ENCODE measurements at places on chromosomes 5 and 9.
A peak's percentile ranks its signal among the peaks of the same experiment; 100 is the strongest.

- no peak for DNase-seq
Measured at GRCh38 chr9:119282476-119283077, 86.7 kb downstream of the BRINP1 start.

- no peak for DNase-seq
Measured at GRCh38 chr9:109766351-109766750, 13.6 kb upstream of the PALM2AKAP2 start.

- peak; percentile 36 for DNase-seq
Measured at GRCh38 chr5:56480705-56481427, 247.7 kb upstream of the ANKRD55 start.

GRCh38 chr5:154221371-154221896 is 30.9 kb downstream of the GALNT10 start:
- DNase-seq: peak; percentile 14

GRCh38 chr5:180820788-180821321 is 18.2 kb upstream of the MGAT1 start:
- DNase-seq: no peak

DNA sequence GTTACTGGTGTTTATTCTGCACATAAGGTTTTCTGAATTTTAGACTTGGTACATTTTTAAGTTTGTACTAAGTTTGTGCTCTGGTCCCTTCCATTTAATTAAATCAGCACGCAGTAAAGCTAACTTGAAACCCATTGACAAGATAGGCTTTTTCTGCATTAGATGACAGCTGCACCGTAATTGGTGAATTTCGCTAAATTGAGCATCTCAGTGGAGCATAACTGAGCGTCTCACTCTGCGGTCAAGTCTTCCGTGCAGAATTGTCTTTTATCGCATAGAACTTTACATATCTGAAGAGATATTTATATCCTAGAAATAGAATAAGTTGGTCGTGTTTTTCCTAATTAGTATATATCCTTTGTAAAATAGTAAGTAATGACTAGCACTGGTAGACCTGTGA is 4.1 kb downstream of the SUB1 start:
- no peak for DNase-seq

DNA sequence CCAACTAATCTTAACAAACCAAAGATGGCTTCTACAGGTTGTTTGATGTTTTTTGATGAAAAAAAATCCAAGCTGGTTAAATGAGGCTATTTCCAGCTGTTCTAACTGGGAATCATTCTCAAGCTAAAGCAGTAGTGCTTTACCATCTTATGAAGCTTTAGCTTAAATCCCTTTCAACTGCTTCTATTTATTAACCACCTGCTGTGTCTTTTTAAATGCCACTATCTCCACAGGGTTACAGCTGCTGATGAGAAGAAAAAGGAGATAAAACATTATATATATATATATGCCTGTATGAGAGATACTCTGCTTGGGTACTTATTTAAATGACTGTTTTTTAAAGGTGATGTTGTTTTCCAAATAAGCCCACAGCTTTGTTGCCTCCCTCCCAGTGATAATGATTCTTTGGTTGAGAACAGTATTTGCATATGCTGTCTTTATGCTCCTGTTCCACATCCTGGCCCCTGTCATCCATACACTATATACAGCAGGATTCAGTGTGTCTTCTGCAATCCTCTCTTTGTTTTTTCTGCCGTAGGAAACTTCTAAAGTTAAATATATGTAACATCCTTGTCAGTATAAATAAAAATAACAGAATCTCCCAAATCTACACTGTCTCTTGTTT is 164.0 kb downstream of the PAM start:
- DNase-seq: no peak

DNA sequence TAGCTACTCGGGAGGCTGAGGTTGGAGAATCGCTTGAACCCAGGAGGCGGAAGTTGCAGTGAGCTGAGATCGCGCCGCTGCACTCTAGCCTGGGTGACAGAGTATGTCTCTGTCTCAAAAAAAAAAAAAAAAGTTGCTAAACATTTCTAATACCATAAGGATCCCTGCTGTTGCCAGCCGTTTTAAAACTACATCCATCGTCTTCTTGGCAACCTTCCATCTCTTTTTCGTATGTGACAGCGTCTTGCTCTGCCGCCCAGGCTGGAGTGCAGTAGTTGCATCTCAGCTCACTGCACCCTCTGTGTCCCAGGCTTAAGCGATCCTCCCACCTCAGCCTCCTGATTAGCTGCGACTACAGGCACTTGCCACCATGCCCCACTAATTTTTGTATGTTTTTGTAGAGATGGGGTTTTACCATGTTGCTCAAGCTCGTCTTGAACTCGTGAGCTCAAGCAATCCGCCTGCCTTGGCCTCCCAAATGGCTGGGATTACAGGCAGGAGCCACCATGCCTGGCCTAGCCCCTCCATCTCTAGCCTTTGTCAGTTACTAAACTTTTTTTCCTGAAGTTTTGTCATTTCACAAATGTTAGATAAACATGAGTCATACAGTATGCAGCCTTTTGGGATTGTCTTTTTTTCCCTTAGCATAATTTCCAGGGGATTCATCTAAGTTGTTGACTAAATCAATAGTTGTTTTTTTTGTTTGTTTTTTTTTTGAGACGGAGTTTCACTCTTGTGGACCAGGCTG is 13.5 kb downstream of the NSD1 start:
- DNase-seq: no peak

GRCh38 chr5:6069496-6070185 is 308.7 kb downstream of the MED10 start:
- no peak for DNase-seq

DNA sequence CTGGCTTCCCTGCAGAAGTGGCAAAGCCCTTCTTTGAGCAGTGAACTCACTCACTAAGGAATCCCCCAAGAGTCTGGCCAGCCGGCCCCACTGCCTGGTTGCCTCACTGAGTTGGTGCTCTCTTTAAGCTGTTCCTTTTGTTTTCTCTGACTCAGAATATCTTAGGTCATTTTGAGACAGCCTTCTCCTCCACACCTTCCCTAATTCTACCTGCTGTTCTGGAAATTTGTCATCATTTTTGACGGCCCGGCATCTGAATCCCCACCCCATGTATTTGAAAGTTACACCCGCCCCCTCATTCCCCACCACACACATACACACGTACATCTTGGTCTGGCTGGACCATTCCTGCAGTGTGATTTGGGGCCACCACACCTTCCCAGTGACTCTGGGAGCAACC is 41.8 kb downstream of the FGF1 start:
- no peak for DNase-seq

- no peak for DNase-seq
Measured at GRCh38 chr9:110828264-110828663, 159.7 kb downstream of the MUSK start.

DNA sequence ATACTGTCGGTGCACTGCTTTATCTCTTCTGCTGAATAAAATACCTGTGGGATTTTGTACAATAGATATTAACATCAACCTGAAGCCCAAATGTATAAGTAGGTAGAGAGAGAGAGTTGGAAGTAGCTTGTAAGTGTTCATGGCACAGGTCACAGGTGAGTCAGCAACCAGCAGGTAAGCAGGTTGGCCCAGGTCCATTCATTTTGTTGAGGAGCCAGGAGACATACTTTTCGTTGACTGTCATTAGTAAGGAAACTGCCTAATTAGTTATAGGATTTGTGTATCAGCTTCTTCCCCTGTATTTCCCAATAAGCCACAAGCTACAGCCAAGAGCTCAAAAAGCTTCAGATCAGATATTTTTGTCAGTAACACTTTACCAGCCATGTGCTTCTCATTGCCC is 650.8 kb downstream of the IRX1 start:
- DNase-seq: no peak

DNA sequence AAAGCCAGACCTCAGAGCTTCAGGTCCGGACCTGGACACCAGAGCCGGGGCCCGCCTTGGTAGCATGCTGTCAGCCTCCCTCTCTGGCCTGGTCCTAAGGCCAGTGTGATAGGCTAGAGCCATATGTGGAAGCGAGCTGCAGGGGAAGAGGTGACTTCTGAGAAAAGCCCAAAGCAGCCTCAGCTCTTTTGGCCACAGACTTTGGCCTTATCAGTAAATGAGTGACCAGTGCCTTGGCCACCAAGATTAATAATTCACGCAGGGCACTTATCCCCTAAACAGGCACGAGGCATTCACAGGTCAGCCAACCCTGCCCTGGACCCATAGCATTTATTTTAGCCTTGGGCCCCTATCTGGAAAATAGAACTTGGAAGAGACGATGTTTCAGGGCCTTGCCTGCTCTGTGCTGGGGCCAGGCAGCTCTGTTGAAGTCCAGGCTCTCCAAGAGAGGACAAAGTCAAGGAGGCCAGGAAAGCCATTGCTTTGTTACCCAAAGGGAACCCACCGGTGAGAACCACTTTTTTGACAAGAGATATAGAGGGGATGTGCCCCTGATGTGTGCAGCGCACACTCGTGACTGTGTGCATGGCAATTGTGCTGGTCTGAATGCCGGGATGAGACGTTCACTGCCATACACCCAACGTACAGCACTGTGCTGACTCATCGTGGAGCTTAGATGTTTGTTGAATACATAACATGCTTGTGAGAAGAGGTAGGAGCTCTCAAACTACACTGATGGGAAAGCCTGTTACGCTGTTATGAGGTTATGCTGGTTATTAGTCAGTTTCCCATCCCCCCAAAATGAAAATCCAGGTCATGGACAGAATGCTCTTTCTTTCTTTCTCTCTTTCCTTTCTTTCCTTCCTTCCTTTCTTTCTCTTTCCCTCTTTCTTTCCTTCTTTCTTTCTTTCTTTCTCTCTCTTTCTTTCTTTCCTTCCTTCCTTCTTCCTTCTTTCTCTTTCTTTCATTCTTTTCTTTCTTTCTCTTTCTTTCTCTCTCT is 5.0 kb upstream of the SLC34A1 start:
- DNase-seq: no peak

DNA sequence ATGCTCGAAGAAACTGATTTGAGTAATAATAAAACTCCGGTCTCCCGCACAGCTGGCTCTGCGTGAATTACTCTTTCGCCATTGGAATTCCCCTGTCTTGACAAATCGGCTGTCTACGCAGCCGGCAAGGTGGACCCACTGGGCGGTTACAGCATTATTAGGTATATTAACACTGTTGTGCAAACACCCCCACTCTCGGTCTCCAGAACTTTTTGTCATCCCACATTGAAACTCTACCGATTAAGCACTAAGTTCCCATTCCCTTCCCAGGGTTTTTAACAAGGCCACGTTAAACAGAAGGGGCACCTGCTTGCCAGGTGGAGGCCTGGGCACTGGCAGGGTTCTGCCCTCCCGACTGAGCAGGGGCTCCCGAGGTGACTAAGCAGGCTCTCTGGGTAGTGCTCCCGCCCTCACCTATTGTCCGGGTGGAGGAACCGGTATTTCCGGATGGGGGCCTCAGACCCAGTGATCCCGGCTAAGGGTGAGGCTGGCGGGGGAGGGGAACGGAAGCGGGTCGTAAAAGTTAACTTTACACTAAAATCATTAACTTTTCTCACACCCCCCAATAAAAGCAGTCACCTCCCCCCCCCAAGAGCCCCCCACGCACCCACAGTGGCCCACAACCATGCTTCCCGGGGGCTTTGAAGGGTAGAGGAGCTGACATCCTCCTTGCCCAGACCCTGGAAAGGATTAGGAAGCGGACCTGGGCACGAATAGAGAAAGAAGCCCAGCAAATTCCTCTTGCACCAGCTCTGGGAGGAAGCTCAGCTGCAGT is 53.5 kb upstream of the TJP2 start:
- no peak for DNase-seq

GRCh38 chr9:105376893-105377292 is 70.9 kb upstream of the FSD1L start:
- no peak for DNase-seq

DNA sequence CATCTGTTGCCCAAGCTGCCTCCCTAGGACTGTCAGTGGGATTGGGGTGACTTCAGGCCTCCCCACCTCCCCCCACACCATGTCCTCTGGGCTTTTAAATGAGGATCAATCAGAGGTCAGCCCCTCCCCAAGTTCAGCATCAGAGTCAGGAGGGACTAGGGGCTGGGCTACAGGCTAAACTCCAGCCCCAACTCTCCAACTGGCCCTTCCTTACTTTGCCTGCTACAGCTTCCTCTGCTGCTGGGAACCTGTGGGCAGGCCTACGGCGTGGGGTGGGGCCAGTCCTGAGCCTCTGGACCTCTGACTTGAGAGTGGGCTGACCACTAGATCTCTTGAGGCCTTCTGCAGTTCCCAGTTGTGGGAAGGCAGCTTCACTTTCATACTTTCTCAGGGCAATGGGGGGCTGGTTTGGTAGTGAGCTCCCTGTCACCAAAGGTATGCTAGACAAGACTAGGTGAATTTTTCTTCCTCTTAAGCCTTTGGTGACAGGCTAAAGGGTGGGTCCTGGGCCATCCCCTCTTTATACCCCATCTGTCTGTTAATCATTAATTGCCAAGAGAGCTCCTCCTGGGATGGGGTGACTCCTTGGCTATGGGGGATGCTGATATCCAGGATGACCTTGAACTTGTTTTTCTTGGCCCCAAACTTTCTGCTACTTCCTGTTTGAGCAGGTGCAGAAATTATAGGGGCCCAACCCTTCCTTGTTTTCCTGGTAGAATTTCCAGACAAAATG is 10.8 kb upstream of the DAB2IP start:
- DNase-seq: no peak

GRCh38 chr5:75620184-75620959 is 9.1 kb downstream of the ANKDD1B start:
- DNase-seq: no peak

- DNase-seq: no peak
Measured at GRCh38 chr5:173020154-173020581, 36.0 kb upstream of the CREBRF start.

DNA sequence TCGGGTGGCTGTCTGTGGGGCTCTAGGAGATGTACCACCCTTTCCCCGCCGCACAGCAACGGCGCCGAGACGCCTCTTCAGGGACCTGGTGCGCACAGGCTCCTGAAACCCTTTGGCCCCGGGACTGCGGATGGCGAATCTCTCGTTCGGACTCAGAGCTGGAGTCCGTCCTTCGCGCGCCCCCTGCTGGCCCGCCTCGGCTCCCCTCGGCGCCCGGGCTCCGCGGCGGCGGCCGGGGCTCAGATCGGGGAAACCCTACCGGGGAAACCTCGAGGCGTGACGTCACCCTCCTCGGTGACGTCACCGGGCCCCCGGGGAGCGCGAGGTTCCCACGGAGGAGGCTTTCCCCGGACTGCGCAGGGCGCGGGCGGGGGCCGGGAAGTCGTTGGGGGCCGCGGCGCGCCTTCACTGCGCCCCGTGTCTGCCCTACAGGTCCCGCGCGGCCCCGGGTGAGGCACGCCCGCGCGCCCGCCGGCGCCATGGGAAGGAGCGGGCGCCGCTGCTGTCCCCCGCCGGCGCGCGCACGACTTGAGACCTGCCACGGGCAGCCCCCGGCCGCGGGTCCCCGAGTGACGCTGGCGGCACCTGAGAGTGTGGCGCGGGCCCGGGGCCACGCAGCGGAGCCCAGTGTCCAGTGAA is 7.9 kb downstream of the PRR7 start:
- peak; percentile 91 for DNase-seq

- DNase-seq: no peak
Measured at GRCh38 chr5:56666901-56667300, 148.4 kb upstream of the MAP3K1 start.

GRCh38 chr5:96219580-96220281 is 213.3 kb downstream of the PCSK1 start:
- DNase-seq: no peak

- DNase-seq: no peak
Measured at GRCh38 chr5:129481161-129481560, 21.1 kb downstream of the ADAMTS19 start.

- DNase-seq: peak; percentile 72
Measured at GRCh38 chr5:138641547-138642298, 66.5 kb upstream of the HSPA9 start.

Measured in stimulated activated CD4-positive, alpha-beta T cell treated with anti-CD3 and anti-CD28 coated beads, Interleukin-4, amount 100 ng/mL, for 4 hours (primary cell).